GM23338 (cell line): ENCODE measurements at places on chromosomes 11 and 22. TPM values are rescaled to one million over a fixed set of nuclear protein-coding genes. Genes with fewer than 3 reads are reported as not detected.

Gene HSPA8
- 818 and 826 TPM in 2 replicates for polyA plus RNA-seq

Gene PARVG
- polyA plus RNA-seq = 0.31 TPM in 1 of 2 replicates, not detected in the other

Gene CHST1
- polyA plus RNA-seq = 0.84 and 2.1 TPM in 2 replicates

Gene AMBRA1
- 8.3 and 8.9 TPM in 2 replicates for polyA plus RNA-seq

Gene OTOG
- polyA plus RNA-seq = 0.40 and 2.4 TPM in 2 replicates

Gene MMP10
- polyA plus RNA-seq = not detected in 2 replicates

Gene HDHD5
- polyA plus RNA-seq = 54.9 and 70.0 TPM in 2 replicates

Gene GNAZ
- 2.9 TPM in 2 replicates for polyA plus RNA-seq
